Tibial nerve (tissue), 4 donors: ENCODE measurements at places on chromosomes 4 and X.

GRCh38 chrX:83169683-83170082 is 338.4 kb upstream of the POU3F4 start:
- no peak for DNase-seq

- DNase-seq: no peak
Observed at GRCh38 chr4:140095694-140096482, 58.1 kb downstream of the MAML3 start.

GRCh38 chr4:89164400-89164799 is 53.1 kb downstream of the TIGD2 start:
- DNase-seq: no peak

DNA sequence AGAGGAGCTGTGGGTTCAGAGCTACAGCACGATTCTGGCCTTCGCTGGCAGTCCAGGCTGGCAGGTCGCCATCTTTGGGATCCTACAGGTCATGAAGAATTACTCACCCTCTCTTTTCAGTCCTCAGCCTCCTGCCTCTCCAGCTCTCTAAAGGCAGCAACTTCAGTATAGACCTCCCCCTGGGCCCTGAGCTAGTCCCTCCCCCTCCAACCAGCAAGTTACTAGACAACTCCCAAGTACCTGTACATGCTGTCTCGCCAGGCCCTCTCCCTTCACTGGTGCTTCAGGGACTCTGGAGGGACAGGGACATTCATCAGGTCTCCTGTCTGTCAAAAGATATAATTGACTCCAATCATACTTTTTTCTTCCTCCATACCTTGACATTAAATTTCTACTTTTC is at the start of gene GPR119:
Gene GPR119, minus strand, starts transcription at position 155 of the 400 bp plus-strand sequence. CDS start 227 bp downstream, outside the sequence.
- no peak for DNase-seq

DNA sequence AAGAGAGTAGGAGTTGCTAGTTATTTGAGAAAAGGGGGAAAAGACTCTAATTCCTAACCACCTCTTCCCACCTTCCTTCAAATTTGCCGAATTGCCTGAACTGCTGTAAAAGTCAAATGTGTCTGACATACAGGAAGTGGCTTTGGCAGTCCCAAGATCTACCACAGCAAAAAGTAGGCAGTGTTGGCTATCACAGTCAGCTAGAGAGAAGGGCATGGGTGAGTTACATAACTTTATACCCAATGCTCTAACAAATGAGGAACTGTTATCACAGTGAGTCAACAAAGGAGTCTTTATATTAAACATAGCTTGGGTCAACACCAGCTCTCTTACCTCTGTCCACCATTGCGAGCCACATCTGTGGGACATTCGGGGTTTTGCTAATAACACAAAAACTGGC is 2.4 kb upstream of the MBNL3 start:
- no peak for DNase-seq

DNA sequence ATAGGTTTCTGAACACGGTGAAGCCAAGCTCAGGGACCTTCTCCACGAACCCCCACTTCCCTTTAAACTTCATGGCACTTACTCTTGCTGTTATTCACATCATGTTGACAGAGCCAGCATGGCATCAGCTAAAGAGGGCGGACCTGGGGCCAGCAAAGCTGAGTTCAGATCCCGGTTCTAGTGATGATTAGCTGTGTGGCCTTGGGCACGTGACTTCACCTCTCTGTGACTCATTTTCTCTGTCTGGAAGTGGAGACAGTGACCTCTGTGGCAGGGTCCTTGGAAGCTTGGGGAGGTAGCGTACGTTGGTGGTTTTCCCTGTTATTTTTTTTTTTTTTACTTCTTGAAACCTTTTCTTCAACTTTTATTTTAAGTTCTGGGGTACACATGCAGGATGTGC is 13.4 kb downstream of the EVC start:
- no peak for DNase-seq

DNA sequence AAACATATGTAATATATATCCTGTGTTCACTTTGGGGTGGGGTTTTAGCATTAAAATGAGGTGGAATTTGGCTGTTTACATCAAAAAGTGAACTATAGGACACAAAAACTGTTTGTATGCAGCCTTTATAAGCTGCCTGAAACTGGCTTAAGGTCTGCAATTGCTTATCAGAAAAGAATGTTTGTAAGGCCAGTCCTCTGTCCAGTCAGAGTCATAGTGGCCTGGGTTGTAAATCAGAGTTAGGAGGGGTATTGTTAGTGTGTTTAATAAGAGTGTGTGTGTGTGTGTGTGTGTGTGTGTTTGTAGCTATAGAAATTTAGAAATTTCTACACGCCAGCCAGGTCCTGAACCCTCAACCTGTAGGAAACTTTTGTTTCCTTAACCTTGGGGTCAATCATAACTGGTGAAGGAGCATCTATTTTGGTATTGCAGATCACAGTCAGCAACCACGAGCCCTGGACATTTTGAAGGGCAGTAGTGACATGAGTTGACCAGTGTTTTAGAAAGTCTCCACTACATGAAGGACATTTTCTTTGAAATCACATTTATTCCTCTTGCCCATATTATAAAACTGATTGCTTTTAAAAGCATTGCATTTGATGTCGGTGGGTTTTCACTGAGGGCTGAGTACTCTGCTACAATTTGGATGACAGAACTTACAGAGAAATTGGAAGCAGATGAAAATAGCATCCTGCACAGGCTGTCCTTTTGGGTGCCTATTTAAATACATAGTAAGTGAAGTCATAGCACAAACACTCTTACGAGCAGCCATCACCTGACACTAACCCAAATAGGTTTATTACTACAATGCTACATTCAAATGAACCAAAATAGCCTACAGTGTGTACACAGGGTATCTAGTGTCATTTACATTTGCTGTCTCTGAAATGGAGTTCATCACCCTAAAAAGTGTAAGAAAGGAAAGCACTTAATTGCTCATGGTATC is 11.2 kb upstream of the TMEM154 start:
- no peak for DNase-seq

GRCh38 chr4:148353571-148353970 is 88.6 kb downstream of the NR3C2 start:
- DNase-seq: no peak
